GM20000 (cell line): ENCODE measurements at places on chromosomes 11 and 22.

- no peak for DNase-seq
These were observed 39.7 kb upstream of the MICAL2 start for GRCh38 chr11:12070446-12071267.

DNA sequence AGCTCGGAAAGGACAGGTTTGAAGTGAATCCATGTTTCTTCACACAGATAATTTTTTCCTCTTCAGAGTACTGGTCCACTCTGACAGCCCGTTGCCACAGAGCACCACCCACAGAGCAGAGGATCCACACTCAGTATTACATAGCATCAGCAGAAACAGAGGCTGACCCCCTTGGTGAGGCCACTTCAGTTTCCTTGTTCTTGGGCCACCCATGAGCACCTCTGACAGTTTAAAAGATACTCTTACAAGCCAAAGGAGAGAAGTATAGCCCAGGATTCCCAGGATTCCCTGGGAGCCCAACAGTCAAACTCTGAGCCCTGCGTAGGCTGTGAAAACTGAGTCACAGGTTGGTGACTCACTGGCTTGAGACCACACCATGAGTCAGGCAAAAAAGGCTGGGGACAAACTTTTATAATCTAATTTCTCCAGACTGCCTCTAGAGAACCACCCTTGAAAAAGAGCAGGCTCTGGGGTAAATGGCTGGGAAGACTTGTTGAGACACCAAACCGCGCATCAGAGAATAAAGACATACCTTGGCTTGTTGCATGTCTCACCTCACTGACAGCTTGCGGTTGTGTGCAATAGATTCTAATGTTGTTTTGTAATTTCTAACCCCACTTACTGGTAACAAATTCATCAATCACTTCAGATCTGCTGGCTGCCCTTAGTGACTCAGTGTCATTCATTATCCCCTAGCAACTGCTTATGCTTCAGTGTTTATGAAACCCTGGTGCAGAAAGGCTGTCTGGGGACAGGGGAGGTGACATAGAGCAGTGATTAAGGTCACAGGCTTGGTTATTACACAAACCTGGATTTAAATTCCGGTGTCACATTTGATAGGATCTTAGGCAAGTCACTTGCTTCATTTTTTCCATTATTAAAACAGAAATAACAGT is 56.9 kb upstream of the PRSS23 start:
- no peak for DNase-seq

- no peak for DNase-seq
These were observed 200.3 kb downstream of the C11orf91 start for GRCh38 chr11:33500332-33500731.

DNA sequence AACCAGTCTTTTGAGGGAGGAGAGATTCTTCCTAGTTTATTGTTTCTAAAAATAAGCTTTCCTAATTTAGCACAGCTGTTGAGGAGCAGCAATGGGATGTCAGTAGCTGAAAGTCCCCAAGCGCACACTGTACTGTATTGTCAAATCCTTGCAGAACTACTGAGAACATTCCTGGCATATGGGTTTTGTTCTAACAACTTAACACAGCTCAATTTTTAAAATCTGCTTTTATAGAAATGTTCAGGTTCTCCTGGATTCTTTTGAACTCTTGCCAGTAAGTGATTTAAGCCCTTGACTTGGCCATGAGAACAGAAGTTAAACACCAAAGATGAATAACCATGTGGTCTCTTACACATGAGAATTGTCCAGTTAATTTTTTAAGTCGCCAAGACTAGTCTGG is 218.6 kb downstream of the FAT3 start:
- no peak for DNase-seq

DNA sequence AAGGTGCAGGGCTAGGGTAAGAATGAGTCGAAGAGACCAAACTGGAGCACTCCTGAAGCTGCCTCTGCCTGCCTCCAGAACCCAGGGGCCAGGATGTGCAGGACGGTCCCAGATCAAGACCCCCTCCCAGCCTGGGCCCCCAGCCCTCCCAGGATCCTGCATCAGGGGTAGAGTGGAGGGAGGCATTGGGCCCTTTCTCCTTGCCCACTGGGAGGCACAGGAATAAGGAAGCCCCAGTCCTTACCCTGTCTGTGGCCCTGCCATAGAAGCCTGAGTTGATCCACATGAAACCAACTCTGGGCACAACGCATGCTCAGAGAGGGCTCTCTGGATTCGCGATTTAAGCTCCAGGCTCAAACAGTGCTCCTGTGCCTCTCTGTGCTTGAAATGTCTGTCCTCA is 661.8 kb upstream of the B3GAT1 start:
- no peak for DNase-seq

- DNase-seq: no peak
These were observed 131.6 kb downstream of the ETS1 start for GRCh38 chr11:128455766-128456165.

DNA sequence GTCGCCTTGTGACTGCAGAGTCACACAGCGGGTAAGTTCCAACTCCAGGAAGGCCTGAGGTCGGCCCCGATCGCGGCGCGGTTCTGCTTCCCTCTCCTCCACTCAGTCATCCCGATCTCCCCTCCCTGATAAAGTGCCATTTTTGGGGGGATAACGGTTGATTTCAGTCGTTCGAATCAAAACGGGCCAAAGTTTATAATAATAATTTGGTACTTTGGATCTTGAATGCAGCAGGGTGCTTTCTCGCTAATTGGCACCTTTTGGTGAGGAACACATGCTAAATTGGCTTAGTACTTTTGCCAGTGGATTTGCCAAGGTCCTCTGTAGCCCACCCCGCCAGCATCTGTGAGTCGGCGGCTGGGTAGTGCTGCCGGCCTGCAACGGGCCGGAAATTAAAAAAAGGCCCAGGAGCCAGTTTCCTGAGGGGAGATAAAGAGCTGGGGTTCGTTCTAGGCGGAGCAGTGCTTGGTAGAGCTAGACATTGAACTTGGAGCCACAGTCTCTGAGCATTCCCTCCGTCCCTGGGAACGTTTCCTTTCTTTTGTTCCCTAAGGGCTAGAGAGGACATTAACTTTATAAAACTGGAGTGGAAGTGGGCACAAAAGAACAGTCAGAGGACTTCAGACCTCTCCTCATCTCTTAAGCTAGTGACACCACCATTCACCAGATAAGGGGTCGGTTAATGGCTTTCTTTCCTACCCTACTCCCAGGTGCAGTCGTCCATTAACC is 997 bp downstream of the UBE2L3 start:
- peak; percentile 46 for DNase-seq

DNA sequence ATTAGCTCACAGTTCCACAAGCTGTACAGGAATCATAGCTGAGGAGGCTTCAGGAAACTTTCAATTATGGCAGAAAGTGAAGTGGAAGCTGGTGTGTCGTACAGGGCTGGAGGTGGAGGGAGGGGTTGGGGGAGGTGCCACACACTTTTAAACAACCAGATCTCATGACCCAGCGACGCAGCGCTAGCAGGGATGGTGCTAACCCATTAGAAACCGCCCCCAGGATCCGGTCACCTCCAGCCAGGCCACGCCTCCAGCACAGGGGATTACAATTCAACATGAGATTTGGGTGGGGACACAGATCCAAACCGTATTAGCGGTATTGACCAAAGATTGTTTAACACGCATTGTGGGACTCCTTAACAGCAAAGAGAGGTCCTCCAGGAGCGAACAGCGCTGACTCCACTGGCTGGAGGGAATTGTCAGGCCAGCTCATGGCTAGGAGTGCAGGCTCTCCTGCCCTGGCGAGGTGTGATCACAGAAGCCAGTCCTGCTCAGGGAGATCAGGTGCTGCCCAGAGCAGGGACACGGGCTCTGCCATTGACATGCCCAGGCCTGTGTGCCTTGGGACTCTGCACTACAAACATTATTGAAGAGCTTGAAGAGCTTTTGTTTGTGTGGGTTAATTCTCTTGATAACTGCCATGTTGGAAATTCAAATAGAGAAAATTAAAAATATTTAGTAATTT is 215.3 kb downstream of the TBC1D22A start:
- DNase-seq: no peak

GRCh38 chr11:76380159-76380976 is 564 bp downstream of the THAP12 start:
- peak; percentile 60 for DNase-seq

GRCh38 chr11:34002420-34002819 is 49.1 kb upstream of the CAPRIN1 start:
- DNase-seq: no peak

- DNase-seq: no peak
These were observed 302.6 kb upstream of the FAT3 start for GRCh38 chr11:91921974-91922373.

DNA sequence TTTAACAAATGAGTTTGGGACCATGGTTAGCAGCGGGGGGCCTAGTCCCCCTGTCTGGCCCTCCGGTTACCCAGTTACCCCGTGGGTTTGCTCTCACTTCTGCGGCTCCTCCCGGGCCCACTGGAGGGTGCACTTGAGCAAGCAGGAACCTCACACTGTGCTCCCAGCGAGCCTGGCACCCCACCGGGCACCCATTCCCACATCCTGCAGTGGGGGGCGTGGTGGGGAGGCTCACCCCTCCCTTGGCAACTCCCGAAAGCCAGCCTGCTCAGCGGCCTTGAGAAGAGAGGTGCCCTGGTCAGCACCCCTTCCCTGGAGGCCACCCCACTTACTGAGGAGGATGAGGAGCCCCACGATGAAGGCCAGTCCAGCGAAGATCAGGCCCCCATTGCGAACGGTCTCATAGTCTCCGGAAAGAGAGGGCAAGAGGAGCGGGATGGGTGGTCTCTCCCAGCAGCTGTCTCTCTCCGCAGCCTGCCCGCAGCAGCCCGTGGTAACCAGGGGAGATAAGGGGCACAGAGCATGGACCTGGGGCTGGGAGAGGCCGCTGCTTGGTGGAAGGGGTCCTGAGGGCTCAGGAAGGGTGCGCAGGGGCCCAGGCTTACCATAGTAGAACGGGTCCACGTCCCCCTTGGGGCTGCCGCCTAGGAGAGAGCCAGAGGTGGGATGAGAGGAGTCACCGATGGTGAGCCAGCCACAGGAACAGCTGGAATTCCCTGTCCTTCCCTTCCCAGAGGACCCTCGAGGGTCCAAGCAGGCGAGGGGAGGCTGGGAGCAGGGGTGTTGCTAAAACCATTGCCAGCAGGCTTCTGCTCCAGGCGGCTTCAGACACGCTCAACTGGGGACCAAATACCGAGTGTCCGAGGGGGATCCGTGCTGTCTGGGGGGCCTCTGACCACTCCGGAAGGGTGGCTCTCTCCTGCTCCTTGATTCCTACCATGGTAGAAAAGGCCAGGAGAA is 2.2 kb downstream of the FXYD2 start:
- DNase-seq: no peak

- no peak for DNase-seq
These were observed 63.1 kb downstream of the MTNR1B start for GRCh38 chr11:93032580-93032979.

DNA sequence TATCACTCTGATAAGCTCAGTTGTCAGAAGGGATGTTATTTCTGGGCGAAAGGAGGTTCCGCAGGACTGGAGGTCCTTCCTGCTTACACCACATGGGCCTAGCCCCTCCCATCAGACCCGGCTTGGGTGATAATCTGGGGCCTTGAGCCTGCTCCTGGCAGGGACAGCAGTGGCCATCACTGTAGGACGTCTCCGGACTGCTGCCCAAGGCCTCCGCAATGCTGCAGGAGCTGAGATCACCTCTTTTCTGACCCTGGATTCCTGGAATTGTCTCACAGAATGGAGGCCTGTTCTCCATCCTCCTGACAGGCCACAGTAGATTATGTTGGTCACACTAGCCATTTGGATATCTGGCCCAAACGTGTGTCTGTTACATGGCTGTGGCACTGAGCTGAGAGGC is 9.2 kb upstream of the BIK start:
- no peak for DNase-seq

- DNase-seq: no peak
These were observed 31.3 kb downstream of the AMBRA1 start for GRCh38 chr11:46562527-46562926.

DNA sequence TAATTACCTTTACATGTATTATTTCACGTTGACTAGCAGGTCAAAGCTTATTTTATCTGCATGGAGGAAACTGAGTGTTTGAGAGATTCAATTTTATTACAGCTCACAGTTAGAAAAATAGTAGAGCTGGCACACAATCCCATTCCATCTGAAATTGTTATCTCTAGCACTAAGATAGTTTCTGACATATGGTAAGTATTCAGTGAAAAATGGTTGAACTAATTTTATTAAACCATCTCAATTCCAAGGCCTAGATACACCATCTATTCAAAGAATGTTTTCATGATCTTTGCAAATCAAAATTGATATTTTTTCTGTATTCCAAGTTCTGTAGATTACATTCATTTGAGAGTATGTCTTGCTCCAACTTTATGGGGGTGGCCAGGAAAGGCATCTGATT is 125.4 kb upstream of the FAT3 start:
- DNase-seq: no peak

GRCh38 chr11:26578998-26579661 is 7.1 kb upstream of the MUC15 start:
- no peak for DNase-seq
